ENCODE measurements at places on chromosomes 5 and 9.

GRCh38 chr5:96396878-96397277 is 36.2 kb downstream of the PCSK1 start:
- no peak for DNase-seq

GRCh38 chr5:1888541-1889251 is 6.0 kb upstream of the IRX4 start:
- no peak for DNase-seq

- DNase-seq, result peak; percentile 8
Measured at GRCh38 chr9:10055886-10056395, 556.9 kb downstream of the PTPRD start.

- no peak for DNase-seq
Measured at GRCh38 chr5:115271295-115272050, 8.8 kb upstream of the PGGT1B start.

- DNase-seq, result no peak
Measured at GRCh38 chr5:168377525-168377924, 86.1 kb downstream of the WWC1 start.

GRCh38 chr5:123087173-123088030 is 1.6 kb upstream of the PRDM6 start:
- no peak for DNase-seq

DNA sequence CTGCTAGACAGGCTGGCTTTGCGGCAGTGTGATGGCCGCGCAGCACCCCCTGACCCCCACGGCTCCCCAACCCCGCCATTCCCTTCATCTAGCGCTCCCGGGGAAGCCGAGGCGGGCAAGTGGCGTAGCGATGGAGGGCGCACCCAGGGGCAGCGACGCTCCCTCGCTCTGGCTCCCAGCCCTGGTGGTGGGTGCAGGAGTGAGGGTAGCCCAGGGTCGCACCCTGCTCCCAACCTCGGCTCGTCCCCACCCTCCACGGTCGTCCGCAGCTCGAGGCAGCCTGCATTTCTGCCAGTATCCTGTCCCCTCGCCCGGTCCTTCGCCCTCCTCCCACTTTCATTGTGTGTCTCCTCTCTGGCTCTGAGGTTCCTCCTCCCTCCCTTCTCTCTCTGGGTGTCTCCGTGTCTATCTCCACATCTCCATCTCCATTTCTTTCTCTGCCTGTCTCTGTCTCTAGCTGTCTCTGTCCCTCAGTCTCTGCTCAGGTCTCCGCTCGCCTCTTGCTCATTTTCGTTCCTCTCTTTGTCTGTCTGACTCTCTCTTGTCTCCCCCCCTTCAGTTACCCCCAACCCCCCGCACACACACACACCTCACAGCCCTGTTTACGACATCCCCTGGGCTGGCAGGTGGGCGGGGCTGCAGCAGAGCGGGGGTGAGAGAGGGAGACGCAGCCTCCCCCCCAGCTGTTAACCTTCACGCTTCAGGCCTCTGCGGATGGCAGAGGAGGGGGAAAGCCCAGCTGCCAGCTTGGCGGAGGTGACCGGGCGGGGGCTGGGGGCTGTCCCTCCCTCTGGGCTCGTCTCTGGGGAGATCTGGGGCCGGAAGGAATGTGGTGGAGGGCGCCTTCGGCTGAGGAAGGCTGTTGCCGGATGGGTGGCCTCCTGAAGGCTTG is 48.7 kb upstream of the PSD2 start:
- peak; percentile 63 for DNase-seq

- DNase-seq, result no peak
Measured at GRCh38 chr5:51104556-51104955, 278.7 kb upstream of the ISL1 start.

DNA sequence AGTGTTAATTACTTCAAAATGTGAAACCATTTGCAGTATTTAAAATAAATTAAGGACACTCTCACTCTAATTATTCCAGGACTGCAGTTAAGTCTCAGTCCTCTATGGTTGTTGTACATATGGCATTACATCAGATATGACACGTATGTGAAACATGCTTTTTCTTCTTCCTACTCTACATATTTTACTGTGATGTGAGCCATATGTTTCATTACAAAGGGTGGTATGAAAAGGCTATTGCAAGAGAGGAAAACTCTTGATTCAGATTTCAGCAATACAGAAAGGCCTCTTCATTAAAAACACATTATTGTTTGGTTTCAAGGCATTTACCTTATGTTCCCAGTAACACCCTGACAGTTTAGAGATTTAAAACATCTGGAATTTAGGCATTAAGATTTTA is 964.5 kb upstream of the DMAC1 start:
- peak; percentile 64 for DNase-seq

GRCh38 chr5:67058998-67059743 is 137.4 kb downstream of the CD180 start:
- no peak for DNase-seq

DNA sequence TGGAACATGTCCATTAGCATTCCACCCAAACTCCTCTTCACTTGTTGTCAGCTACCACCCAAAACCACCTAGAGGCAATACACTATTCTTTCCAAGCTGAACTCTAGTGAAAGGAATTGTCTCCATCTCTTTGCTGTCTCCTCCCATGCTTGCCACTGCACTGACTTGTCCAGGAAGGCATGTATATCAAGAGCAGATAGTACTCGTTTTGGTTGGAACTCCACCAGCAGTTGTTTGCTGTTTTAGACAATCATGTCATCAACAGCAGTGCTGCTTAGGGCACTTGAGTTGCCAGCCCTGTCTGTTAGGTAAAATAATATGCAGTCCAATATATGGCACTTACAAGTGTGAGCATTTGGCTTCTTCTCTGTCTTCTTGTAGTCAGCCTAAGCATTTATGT is 80.0 kb upstream of the SAP30L start:
- DNase-seq, result peak; percentile 68

DNA sequence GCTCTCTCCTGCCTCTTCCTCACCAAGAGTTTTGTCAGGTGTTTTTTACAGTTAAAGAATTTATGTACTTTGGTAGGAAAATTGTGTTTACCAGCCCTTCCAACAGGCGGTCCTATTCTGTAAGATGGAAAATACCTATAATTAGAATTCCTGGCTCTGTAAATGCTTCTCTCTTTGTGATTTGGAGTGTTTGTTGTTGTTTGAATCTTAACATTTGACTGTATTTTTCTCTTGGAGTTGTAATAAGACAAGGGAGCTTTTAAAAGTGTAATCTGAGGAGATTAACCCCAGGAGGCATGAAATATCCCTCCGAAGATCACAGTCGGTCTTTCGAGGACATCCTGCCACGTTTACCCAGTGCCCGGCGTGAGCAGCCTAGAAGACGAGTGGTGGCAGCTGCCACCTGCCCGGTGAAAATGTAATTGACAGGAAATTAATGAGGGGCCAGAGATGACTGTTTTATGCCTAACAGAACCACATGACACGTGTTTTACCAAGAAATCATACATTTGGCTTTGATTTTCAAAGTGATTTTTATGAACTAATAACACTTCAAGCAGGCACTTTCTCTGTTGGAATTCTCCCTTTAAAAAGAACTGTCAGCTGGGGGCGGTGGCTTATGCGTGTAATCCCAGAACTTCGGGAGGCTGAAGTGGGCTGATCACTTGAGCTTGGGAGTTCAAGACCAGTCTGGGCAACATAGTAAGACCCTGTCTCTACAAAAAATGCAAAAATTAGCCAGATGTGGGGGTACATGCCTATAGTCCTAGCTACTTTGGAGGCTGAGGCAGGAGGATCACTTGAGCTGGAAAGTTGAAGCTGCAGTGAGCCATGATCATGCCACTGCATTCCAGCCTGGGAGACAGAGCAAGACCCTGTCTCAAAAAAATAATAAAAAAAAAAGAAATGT is 20.0 kb downstream of the ANKRD33B start:
- no peak for DNase-seq

GRCh38 chr9:78939311-78940065 is 632.3 kb upstream of the TLE4 start:
- DNase-seq, result no peak

DNA sequence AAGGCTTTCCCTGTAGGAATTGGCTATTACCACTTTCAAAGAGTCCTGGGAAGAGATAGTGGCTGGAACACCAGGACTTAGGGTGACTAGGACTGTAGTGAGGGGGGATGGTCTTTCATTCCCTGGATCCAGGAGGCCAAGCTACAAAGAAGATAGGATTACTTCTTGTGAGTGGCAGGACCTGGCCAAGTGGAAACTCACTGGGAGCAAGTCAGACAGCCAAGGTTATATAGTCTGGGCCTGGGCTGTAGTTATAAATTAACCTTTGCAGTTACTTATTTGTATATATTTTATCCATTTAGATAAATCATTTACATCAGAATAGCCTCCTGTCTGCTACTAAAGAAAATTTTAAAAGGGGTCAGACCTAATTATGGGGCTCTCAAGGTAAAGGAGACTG is 124.3 kb downstream of the TLR4 start:
- DNase-seq, result no peak

GRCh38 chr5:10563110-10563944 is 543 bp upstream of the ANKRD33B start:
- DNase-seq, result peak; percentile 51

DNA sequence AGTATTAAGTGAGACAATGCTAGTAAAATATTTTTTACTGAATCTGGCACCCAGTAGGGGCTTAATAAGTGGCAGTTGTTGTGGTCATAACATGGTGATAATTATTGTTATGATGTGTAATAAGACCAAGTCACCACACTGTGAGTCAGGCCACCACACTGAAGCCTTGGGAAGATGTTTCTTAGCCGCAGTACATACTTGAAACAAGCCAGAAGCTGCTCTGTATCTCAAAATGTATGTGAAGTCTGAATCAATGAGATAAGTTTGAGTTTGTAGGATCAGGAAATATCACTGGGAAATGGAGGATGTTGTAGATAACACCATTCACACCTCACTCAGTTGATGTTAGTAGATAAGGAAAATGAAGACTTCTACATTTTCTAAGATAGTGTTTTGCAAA is 51.3 kb upstream of the PTPN3 start:
- DNase-seq, result no peak

DNA sequence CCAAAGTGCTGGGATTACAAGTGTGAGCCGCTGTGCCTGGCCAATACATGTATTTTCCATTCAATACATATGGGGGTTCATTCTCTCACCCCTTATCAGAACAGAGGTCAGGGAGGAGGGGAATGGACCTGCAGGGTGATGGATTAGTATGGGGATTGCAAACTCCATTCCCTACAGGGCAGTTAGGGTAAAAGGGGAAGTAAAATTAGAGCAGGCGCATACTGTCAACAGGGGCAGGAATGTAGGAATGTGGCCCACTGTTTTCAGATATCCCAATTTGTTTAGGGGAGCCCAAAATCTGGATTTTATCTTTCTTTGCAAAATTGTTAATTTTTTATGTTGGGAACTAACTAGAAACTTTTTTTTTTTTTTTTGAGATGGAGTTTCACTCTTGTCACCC is 46.4 kb upstream of the SLC44A1 start:
- DNase-seq, result no peak

- peak; percentile 93 for DNase-seq
Measured at GRCh38 chr9:38017149-38017884, 51.7 kb downstream of the SHB start.

DNA sequence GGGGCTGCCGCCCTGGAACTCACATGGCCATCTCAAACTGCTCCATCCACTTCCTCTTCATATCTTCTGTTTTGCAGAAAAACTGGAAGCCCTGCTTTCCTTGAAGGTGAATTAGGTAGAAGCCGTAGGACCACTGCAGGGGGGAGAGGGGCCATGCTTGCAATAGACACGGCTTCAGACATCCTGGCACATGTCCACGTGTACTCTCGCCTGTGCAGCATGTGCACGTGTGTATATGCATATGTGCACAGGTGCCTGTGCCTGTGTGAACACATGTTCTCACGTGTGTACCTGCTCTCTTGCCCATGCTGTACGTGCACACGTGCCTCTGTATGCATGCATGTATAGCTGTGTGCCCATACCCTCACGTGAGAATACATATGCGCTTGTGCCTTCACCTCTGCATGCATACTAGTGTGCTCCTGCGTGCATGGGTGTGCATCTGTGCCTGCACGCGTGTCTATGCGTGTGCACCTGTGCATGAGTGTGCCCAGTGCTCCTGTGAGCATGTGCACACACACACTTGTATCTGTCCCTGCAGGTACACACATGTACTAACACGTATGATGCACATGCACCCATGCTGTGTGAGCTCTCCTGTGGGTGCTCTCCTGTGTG is 47.7 kb upstream of the SARDH start:
- DNase-seq, result no peak

DNA sequence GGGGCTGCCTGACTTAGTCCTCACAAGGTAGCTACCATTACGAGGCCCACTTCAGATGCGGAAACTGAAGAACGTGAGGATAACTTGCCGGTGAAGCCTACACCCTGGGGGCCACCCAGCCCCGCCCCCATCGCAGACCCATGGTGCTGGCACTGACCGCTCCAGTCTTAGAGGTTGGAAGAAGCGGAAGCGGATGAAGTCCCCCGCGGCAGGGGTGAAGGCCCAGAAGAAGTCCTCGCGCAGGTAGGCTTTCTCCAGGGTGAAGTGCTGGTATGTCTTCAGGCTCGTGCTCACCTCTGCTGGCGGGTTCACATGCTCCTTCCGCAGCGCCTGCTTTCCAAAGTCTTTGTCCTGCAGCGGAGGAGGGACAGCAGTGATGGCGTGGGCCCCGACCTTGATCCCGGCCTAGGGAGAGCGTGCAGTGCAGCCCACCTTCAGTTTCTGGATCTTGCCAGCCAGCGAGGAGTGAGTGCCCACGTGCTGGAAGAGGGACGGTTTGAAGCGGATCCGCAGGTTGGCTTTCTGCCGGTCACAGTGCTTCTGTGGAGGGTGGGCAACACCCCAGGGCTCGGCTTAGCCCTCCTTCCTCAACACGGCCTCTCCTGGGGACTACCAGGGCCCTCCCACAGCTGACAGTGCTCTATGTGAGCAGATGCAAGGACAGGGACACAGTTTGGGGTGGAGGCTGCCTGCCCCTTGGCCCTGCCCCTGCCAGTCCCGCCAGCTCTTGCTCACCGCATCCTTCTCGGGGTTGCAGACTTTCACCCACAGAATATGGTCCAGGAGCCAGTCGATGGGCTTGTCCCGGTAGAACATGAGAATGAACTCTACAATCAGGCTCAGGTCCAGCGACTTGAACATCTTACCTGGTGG is 5.2 kb downstream of the LTC4S start:
- DNase-seq, result no peak
